ENCODE measurements at places on chromosomes 11 and 22.
A peak's percentile ranks its signal among the peaks of the same experiment; 100 is the strongest.

DNA sequence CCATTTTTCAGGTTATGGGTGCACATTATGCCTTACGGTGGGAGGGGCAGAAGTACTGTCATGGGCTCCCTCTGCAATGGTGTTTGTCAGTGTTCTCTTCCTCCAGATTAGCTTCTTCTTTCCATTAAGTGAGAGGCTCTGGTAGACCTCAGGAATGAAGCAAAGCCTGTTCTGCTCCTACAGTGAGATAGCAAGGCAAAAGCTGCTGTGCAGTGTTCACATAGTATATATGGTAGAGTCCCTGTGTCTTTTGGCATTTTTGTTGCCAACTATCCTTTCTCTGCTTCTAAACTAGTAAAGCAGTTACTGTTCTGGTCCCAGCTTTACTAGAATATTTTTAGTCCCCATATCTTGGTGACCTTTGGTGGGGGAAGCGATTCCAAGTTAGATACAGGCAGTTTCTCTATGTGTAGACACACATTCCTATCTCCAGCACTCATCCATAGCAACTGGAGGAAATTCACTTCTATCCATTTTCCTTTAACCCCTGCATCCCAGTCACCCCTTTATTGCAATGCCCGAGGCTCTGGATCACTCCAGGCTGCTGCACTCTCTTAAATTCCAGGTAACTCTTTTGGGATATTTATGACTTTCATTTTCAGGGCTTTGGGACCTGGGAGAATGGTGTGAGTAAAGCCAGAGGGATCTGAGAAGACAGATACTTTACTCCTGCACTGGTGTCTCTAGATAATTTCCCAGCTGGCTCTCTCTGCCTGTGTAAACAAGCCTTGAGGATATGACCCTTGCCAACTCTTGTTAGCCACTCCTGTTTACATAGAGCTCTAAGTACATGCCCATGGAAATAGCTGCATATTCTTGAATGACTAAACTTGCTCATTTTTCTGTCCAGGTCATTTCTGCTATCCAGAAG lies 3.9 kb upstream of the TRIM34 start:
- peak; percentile 85 for DNase-seq

DNA sequence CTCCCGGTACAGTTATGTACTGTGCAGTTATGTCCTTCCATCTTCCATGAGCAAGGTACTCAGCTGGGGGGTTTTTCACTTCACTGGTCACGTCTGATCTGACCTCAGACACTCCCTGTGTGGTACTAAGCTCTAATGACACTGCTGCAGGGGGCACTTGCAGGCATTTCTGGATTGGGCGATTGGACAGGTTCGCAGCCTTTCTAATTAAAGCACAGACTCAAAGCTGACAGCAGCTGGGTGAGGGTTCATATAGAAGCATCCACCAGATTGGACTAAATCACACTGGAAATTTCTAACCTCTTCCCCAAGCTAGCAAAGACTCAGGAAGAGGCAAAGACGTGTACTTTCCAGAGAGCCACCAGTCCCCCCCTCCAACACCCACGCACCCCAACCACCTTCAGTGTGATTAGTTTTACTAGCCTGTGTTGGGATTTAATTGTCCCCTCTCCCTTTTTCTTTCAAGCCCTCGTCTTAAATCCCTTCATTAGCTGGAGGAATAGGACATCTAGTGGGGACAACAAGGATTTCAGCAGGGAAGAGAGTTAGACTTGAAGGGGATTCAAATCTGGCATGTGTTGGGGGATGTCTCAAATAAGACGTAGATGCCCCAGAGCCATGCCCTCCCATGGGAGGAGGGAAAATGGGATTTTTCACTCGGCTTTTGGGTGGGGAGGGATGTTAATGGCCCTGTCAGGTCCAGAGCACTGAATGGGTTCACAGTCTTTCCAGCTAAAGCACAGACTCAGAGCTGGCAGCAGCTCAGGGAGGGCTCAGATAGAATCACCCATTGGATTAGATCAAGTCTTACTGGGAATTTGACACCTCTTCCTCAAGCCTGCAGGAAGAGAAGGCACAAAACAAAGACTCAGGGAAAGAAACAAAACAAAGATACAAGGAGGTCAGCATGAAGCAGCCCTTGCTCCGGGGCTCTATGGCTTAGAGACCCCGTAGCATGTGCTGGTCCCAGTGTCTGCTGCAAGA lies 10.9 kb downstream of the INS start:
- peak; percentile 47 for DNase-seq

GRCh38 chr11:3986301-3986700 lies 108.3 kb upstream of the RRM1 start:
- no peak for DNase-seq

DNA sequence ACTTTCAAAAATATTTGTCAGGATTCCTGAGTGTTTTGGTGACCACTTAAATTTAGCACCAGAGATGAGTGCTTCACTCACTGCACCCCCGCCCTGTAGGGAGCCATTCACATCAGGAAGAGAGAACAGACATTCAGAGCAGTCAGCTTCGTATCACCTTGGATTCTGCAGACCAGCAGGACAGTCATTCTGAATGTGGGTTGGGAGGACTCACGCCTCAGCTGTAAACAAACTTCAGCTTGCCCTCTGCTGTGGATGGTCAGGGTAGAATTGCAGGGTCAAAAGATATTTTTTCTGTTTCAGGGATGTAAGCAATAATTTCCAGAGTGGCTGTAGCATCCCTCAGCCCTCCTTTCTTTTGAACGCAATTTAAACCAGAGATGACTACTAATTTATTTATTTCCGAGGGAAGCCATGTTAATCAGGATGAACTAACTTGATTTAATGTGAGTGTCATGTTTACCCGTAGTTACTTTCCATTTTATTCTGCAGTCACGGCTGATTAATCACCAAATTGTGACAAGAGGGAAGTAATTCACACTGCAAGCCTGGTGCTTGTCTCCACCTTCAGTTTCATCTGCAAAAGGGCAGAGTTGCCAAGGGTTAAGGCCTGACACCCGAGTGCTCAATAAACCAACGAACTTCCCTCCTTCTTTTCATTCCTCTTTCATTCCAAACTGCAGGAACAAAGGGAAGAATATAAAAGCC lies 174.2 kb upstream of the DDI1 start:
- no peak for DNase-seq

DNA sequence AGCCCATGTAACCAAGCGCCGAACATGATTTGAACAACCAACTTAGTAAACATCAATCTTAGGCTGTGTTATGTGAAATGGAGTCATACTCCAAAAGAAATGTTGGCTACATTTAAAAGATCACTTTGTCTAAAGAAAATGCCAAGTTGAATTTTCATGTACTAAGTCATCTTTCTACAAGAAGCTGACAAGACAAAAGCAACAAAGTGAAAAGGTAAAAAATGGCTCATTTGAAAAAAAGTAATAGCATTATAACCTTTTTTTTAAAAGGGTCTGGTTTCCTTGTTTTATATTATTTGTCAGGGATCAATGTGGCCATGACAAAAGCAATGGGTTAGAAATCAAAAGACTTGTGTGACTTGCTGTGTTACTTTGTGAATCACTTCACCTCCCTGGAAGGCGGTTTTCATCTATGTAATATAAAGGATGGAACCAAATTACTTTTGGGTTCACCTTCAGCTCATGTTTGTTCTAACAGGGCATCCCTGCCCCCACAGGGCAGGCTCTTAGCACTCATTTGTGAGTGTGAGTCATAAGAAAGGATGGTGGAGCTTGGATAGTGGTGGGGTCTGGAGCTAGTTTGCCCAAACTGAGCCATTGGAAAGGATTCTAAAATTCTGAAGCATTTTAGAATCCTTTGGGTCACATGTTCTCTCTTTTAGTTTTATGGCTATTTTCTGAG lies 131.9 kb upstream of the MTMR2 start:
- peak; percentile 80 for DNase-seq

DNA sequence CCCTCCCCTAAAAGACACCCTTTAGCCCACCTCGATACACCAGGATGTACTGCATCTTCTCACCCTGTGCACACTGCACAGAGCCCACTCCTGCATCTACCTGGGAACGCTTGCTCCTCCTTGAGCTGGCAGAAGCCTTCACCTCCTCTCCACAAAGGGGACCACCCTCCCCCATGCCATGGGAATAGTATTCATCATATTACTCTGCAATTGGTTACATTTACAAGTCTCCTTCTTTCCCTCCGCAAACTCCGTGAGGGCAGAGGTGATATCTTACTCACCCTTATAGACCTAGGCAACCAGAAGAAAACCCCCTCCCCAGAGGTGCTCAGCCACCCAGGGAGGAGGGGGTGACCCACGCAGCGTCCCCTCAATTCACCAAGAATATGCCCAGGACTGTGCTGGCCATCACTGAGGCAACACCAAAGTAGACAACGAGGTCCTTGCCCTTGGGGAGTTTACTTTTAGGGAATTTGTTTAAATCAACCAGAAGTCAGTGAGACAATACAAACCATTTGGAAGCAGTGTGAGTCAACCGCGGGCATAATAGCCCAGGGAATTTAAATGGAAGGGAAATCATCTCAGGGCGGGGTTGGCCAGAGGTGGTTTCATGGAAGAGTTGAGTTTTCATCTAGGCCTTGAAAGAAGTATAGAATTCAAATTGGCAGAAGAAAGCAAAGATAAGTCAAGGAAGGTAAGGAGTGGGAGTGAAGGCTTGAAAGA lies 214.5 kb downstream of the BARX2 start:
- DNase-seq: no peak

DNA sequence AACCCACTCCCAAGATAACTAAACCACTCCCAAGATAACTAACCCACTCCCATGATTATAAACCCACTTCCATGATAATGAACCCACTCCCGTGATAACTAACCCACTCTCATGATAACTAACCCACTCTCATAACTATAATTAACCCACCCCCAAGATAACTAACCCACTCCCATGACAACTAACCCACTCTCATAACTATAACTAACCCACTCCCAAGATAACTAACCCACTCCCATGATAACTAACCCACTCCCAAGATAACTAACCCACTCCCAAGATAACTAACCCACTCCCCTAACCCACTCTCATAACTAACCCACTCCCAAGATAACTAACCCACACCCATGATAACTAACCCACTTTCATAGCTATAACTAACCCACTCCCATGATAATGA lies 30.1 kb upstream of the CELSR1 start:
- DNase-seq: no peak

DNA sequence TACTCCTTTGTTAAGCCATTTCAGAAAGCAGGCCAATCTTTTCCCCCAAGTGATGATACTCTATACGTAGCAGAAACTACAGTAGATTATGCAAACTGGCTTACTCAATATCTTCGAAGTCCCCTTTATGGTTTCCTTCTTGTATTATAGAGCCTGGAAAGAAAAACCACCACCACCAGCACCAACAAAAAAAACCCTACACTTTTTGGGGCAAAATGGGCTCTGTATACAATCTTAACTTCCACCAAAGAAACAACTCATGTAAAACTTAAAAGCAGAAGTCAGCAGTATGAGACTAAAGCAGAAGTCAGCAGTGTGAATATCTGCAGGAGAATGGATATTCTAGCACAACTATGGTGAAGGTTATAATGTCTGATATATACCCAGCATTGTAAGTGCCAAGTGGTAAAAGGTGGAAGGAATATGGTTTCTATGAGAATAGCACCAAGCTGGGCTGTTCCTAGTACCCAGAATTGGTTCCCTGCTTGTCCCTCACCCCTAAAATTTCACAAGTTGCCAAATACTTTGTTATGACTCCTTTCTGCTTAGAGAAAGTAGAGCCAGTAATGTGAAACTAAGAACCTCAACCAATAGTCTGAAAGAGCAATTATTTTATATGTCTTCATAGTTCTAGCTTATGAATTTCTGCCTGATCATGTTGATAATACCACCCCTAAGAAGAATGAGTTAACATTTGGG lies 252.1 kb downstream of the SBF2 start:
- DNase-seq: no peak

DNA sequence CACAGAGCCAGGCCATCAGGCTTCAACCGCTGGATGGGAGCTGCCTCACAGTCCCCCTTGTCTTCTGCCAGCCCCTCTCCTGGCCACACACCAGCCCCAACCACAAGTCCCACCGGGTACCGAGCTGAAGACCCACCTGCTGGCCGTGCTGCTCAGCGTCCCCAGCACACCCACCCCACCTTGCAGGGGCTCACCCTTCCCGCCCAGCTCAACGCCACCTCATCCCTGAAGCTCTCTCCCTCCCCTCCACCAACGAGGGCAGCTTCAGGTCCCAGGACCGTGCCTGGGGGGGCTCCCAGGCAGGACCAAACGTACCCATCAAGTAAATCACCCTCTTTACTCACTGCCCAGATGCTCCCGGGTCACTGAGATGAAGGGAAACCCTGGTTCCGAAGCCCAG lies 141.0 kb downstream of the CRYBB2 start:
- no peak for DNase-seq

DNA sequence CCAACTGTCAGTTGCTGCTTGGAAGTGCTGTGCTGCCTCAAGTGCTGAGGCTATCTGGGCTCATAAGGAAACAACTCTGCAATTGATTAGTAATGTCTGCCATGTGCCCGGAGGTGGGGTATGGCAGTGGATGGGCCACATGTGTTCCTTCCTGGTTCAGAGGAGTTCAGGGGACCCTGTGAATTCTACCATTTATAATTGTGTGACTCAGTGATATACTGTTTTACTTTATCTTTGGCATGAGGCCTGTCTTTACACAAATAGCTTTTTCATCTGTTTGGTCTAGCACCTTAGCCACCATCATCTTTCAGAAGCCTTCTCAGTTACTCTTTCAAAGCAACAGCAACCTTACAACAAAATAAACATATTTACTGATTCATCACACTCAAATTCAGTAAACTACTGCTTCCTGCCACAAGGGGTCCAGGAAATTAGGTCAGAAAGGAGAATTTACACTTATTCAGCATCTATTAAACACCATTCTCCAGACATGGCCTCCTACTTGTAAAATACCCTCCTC lies 20.9 kb downstream of the DKK3 start:
- DNase-seq: peak; percentile 62

DNA sequence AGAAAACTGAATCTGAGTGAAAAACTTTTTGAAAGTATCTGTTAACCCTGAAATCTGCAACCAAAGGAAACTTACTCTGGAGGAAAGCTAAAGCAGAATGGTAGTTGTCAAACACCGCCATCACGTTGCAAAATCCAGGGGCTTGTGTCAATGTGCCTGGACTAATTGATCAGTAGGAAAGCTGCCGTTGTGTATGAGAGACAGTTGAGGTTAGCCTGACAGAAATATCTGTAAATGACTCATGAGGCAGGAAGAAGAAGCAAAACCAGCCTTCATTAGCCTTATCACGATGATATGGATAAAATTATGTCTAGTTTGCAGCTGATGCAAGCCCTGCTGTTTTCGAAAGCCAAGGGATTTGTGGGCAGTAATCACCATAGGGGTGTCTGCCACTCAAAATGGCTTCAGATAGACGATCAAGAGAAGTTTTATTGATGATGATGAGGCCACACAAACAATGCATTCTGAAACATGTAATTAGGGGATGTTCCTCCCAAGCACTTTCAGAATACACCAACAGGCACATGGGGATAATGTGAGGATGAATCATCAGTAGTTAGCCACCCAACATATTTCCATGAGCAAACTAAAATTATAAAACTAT lies 8.9 kb downstream of the SCGB1A1 start:
- peak; percentile 71 for DNase-seq
